ENCODE measurements at places on chromosomes 7 and 10.

GRCh38 chr10:21022821-21023220, 125.7 kb upstream of the NEBL start:
- no peak for DNase-seq

- no peak for DNase-seq
Measured at GRCh38 chr10:127145173-127145572, 51.2 kb downstream of the INSYN2A start.

DNA sequence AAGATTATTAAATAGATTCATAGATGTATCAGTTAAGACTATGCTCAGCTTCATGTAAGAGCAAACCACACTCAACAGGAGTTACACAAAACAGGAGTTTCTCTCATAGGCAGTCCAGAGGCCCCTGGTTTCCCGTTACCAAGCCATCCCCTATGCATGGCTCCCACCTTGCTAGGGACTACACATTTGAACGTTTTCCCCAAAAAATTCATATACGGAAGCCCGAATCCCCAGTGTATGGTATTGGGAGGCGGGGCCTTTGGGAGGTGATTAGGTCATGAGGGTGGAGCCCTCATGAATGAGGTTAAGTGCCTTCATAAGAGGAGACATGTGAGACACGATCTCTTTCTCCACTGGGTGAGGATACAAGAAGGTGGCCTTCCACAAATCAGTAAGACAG, 29.1 kb downstream of the RSU1 start:
- no peak for DNase-seq

DNA sequence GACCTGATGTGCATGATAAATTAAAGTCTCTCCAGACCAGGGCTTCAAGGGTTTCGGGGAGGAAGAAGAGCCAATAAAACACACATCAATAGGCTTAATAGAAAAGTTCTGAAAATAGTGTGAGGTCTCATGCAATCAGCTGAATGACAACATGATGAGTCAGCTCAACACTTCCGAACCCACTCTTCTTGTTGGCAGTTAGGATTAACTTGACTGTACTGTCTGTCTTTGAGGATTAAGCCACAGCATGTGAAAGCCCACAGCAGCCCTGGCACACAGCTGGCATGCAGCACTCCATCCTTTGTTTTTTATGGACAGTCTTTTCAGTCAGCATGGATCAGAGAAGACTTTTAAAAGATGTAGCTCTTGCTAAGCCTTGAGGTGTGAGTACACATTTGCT, 526.9 kb upstream of the VSTM2A start:
- DNase-seq: no peak

GRCh38 chr7:412313-412710, 107.3 kb downstream of the PDGFA start:
- peak; percentile 59 for DNase-seq

DNA sequence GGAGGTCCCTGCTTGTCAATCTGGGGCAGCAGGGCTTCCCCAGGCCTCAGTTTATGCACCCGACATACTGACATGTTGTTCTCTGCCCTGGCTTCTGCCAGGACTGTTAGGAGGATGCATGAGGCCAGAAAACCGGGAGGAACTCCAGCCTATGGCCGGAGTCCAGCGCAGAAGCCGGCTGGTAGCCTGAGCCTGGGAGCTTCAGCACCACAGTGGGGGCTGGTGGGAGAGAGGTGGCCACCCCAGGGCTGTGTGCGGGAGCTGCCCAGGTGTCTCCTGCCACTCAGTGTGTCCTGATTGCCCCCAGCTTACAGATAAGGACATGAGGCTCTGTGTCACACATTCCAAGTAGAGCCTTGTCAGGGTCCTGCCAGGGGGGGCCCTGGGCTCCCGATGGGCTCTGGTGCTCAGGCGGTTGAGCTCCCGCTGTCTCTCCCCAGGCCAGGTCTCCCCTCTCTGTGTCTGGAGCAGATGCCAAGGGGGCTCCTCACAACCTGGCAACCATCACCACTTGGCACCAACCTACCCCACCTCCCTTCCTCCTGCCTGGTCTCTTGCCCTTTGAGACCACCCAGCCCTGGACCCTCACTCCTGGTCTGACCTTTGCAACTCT, 32.3 kb downstream of the PPIF start:
- DNase-seq: peak; percentile 84

DNA sequence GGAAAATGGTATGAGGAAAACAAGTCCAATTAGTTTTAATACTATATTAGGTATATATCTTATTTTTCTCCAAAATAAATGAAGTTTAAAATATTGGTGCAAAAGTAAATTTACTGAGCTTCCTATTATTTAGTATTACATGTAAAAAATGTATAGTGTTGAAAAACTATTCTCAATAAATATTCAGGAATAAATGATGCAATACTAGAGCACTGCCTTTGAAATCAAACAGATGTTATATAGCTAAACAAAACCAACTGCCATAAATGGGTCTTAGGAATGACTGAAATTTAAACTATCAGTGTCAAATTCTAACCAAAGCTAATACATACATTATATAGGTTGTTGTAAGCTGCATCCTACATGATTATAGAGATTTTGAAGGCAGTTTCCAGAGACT, 1434.0 kb upstream of the LRRTM3 start:
- DNase-seq: no peak

DNA sequence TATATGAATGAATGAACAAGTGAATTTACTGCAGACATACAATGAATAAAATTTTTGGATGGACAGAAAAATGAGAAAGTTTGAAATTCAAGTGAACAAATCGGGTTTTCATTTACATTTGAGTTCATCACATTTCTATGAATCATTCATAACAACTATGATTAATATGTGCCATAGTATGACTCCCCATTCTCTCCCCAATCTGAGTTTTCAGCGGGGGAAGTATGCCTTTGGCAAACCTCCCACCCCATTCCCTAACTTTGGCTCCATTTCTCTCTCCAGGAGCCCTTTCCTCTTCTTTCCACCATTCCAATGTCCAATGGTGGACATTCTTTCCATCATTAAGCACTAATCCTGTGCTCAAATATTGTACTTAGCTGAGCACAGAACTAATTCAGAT, 96.8 kb upstream of the LSM8 start:
- DNase-seq: no peak

DNA sequence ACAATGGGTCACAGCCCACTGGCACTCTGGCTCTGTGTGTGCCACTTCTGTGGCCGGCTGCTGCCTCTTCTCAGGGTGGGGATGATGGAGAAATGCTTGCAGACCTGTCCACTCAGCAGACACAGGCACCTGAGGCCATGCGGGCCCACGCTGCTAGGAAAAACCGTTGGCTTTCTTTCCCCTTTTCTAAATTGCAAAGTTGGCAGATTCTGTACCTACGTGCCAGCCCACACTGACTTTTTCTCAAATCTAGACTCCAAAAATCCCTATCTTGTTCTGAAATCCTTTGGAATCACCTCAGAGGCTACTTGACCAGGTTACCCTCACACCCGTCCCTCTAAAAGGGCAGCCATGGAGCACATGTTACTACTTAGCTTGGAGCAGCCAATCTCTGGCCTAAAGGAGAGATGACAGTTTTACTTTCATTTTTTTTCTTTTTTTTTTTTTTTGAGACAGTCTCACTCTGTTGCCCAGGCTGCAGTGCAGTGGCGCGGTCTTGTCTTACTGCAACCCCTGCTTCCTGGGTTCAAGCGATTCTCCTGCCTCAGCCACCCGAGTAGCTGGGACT, 99.4 kb downstream of the RNF216 start:
- peak; percentile 36 for DNase-seq

GRCh38 chr7:81534996-81535395, 234.9 kb downstream of the HGF start:
- DNase-seq: no peak

DNA sequence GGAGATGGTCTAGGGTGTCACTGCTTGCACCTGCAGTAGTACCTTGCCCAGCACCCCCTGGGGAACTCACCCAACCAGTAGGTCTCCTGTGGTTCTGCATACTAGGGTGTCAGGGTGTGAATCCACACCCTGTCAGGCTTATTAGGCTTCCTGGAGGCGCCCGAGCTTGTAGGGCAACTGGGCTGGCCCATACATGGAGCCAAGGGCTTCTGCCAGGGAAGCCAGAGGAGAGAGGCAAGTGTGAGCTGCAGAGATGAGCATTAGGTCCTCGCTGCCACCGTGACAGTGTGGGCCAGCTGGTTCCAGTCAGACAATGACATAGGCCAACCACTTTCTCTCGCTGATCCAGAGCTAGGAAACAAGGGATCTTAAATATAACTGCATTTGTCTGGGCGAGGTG, 11.2 kb downstream of the MXI1 start:
- DNase-seq: no peak

DNA sequence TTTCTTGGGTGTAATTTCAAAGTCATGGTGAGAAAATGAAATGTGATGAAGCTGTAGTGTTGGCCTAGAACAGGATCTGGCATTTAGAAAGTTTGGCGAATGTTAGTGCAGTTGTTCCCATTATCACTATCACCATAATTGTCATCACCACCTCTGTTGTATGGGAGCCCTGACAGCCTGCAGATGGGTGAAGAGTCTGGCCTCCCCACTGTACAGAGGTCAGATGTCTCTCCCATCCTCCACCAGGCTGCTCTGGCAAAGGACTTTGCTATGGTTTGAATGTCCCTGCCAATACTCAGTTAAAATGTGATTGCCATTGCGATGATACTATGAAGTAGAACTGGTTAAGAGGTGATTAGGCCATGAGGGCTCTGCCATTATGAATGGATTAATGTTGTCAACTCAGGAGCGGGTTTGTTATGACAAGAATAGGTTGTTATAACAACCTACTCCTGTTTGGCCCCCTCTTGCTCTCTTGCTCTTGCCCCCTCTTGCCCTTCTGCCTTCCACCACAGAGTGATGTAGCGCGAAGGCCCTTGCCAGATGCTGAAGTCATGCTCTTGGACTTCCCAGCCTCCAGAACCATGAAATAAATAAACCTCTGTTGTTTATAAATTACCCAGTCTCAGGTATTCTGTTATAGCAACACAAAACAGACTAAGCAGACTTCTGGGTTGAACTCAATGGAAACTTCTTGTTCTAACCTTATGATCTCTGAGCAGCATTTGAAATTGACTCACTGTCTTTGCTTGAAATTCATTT, 90.0 kb downstream of the GRK5 start:
- DNase-seq: peak; percentile 19

- DNase-seq: no peak
Measured at GRCh38 chr10:58282615-58283014, 13.7 kb downstream of the CISD1 start.

DNA sequence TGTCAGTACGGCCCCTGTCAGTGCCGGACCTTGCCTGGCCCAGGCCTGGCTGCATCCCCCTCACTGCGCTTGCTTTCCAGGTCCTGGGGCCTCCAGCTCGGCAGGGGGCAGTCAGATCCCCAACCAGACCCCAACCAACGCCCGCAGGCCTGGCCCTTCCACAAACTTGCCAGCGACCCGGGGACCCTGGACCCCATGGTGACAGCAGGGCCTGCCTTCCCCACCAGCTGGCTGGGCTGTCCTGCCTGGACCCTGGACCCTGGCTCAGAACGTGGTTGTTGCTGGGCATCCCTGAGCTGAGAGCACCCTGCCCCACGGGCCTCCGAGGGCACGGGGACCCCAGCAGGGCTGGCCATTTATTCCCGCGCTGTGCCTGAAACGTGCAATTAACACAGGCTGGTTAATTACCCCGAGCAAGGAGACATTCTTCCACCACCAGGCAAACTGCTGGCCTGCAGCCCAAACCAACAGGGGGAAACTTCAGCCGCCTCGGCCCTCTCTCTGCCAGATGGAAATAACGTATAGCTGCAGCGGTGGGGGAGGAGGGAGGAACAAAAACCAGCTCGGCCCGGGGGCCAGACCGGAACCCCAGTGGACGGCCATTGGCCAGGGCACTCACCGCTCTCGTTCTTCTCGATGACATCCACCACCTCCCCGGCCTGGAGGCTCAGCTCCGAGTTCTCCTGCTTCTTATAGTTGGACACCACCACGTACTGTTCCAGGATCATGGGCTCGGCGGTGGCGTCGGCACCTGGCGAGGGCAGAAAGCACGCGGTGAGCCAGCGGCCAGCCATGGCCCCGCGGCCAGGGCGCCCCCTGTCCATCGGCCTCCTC, 167.1 kb downstream of the NEURL1 start:
- DNase-seq: no peak

DNA sequence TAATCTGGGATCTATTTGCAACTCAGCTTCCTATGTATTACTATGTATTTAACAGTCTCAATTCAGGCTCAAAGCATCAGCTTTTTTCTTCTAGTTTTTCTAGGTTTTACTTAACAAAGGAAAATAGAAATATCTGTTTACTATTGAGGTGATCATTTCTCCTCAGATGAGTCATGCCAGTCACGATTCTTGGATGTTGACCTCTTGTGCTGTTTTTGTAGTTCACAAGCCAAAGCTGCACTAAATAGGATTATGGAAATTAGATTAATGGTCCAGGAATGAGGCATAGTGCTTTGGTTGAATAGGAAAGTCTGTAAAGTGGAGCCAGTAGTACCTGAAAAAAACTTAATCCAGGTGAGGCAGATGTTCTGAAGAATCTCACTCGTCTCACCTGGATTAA, 198.3 kb upstream of the KAT6B start:
- DNase-seq: no peak

DNA sequence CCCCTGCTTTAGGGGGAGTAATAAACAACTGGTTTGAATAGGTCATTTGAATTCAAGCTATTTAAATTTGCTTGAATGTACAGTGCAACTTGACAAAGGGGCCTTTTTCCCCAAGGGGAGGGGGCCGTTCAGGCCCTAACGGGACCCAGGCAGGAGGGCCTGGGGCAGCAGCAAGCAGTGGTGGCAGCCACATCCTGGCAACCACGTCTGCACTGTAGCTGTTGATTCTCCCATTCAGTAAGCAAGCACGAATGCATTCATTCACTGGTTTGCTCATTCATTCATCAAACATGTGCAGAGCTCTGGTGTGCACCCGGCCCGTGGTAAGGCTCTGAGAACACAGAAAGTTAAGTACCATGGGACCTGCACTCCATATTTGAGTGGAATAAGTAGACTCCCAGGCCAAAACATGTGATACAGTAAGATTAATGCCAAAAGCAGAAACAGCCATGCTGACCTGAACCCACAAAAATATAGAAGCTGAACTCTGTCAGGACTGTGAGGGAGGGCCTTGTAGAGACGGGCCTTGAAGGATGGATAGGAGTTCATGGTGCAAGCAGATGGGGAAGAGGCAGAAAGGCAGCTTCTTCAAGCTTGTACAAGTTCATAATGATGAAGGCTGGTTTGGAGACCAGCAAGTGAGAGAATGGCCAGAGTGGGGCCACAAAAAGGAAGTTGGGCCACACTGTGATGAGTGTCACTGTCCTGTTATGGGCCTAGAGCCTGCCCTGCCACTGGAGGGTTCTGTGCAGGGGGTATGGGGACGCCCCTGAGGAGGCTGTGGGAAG, 29.3 kb upstream of the C10orf53 start:
- DNase-seq: no peak

- no peak for DNase-seq
Measured at GRCh38 chr7:148783801-148784527, 85.3 kb downstream of the CUL1 start.

- no peak for DNase-seq
Measured at GRCh38 chr7:27247452-27248426, 5.1 kb downstream of the EVX1 start.

- no peak for DNase-seq
Measured at GRCh38 chr10:130958981-130959751, 352.4 kb downstream of the TCERG1L start.

- DNase-seq: no peak
Measured at GRCh38 chr10:7267142-7267541, 143.7 kb downstream of the SFMBT2 start.
